ENCODE measurements at places on chromosomes 5 and 9. TPM values are rescaled to one million over a fixed set of nuclear protein-coding genes. Genes with fewer than 3 reads are reported as not detected.

DNA sequence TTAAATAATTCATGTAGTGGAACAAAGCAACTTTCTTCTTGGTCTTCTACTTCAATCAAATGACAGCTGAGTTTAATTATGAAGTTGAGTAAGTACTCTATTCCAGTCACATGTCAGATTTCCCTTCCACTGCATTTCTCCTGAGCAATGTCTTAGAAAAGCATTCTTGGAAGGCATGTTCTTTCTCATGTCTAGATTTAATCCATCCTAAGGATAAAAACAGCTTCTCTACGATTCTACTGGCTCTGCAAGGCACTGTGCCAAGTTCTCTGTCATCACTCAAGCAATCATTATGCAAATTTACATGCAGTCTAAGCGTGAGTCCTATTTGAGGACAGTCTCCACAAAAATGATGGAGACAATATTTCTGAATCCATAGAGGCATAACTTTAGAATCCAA, 142.4 kb downstream of the YIPF5 start:
- peaks cover 17% of the 10 kb centered on the region for H3K4me1 ChIP-seq
- no peak for DNase-seq
- H3K27ac ChIP-seq, result no peak overlapping the region
- H3K4me3 ChIP-seq, result no peak overlapping the region
- H3K36me3 ChIP-seq, result no peaks in the 10 kb centered on the region

DNA sequence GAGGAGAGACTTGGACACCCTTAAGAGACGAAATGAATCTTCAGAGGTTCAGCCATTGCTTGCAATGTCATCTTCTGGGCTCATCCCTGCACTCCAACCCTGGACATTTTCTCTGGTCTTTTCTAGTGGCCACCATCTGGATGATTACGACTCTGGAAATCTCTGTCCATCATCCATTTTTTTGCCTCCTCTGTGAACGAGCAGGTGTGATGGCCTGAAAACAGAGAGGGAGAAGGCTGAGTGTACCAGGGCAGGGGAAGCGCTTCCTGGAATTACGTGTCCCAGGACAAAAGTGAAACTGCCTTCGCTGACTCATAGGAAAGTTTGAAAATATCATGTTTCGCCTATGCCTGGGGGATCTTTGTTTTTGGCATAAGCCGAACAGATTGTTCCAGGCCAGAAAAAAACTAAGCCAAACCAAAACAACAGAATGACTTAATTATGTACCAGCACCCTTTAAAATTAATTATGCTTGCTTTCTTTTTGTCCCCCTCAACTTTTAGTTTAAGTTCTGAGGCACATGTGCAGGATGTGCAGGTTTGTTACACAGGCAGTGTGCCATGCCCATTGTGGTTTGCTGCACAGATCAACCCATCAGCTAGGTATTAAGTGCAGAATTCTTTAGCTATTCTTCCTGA, 31.9 kb downstream of the ANKRD33B start:
- peaks cover 3% of the 10 kb centered on the region for H3K27me3 ChIP-seq
- no peak for DNase-seq
- peak overlapping the region; percentile 83 for H3K27ac ChIP-seq
- H3K36me3 ChIP-seq, result no peaks in the 10 kb centered on the region
- H3K4me3 ChIP-seq, result no peak overlapping the region

Gene SVEP1
- 2.0 TPM for total RNA-seq

DNA sequence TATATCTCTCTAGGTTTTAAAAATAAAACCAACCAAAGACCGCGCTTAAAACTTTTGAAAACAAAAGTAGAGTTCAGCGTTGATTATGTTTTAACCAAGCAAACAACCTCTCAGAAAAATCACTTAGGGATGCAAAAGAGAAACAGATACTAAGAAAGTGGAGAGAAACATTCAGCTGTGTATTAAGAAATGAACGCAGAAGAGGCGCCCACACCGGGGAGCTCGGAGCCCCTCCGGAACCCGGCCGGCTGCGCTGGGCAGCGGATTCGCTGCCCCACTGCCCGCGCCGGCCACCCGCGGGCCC, 1.4 kb downstream of the PITX1 start:
- peaks cover 27% of the 10 kb centered on the region for H3K4me1 ChIP-seq
- H3K4me3 ChIP-seq, result peak overlapping the region; percentile 86
- peak overlapping the region; percentile 99 for H3K27ac ChIP-seq
- H3K27me3 ChIP-seq, result peaks cover 4% of the 10 kb centered on the region
- H3K36me3 ChIP-seq, result peaks cover 33% of the 10 kb centered on the region

Gene SPATA31C1
- not detected for total RNA-seq

- H3K4me3 ChIP-seq, result no peak overlapping the region
- DNase-seq, result no peak
- H3K4me1 ChIP-seq, result no peaks in the 10 kb centered on the region
- H3K27me3 ChIP-seq, result no peaks in the 10 kb centered on the region
Measured at GRCh38 chr9:34783951-34784487, 74.1 kb upstream of the CCL21 start.

Gene ANKRD31
- 1.1 TPM for total RNA-seq

GRCh38 chr9:81513059-81513458, 176.3 kb downstream of the TLE1 start:
- H3K36me3 ChIP-seq, result no peaks in the 10 kb centered on the region
- H3K27me3 ChIP-seq, result no peaks in the 10 kb centered on the region
- no peak overlapping the region for H3K4me3 ChIP-seq
- H3K27ac ChIP-seq, result no peak overlapping the region
- DNase-seq, result no peak

- DNase-seq, result no peak
- H3K36me3 ChIP-seq, result no peaks in the 10 kb centered on the region
- peaks cover 31% of the 10 kb centered on the region for H3K4me1 ChIP-seq
- no peak overlapping the region for H3K4me3 ChIP-seq
- no peak overlapping the region for H3K27ac ChIP-seq
Measured at GRCh38 chr9:94903961-94904421, 177.5 kb downstream of the AOPEP start.

Gene C9orf153
- total RNA-seq, result not detected

DNA sequence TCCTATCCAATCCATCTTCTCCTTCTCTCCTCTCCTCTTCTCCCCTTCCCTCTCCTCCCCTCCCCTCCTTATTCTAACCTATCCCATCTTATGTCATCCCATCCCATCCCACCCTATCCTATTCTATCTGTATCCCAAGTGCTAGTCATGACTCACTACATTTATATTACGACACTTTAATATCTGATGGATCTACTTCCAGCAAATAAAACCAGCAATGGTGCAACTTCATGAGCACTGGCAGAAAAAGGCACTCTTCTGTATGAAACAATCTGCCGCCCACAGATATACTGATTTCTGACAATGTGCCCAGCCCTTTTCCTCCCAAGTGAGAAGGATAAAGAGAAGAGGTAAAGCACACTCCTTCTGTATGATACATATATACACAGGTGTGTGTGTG, 86.6 kb upstream of the ANKH start:
- H3K4me1 ChIP-seq, result peaks cover 18% of the 10 kb centered on the region
- H3K36me3 ChIP-seq, result no peaks in the 10 kb centered on the region
- DNase-seq, result no peak
- no peaks in the 10 kb centered on the region for H3K27me3 ChIP-seq

DNA sequence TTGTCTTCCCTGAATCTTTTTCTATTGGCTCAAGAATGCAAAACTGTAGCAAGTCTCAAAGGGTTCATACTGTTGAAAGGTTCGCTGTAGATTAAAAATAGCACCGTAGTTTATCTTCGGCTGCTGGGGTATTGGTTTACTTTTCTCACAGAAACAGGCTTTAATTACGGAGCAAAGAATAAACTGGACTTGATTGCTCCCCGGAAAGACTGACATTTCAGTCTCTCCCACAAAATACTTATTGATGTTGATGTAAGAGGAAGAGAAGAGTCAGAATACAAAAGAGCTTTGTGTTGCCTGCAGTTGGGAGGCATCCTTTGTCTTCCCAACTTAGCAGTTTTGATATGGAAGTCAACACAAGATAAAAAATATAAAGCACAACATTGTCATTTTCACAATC, 183.9 kb upstream of the DMAC1 start:
- no peaks in the 10 kb centered on the region for H3K27me3 ChIP-seq
- H3K4me3 ChIP-seq, result no peak overlapping the region
- H3K36me3 ChIP-seq, result no peaks in the 10 kb centered on the region
- no peak overlapping the region for H3K27ac ChIP-seq

Gene SPATA31A6
- total RNA-seq, result not detected

GRCh38 chr5:147898875-147899401, 7.4 kb downstream of the C5orf46 start:
- H3K27ac ChIP-seq, result no peak overlapping the region
- no peak overlapping the region for H3K4me3 ChIP-seq
- H3K4me1 ChIP-seq, result no peaks in the 10 kb centered on the region

Gene PAEP
- total RNA-seq, result not detected

DNA sequence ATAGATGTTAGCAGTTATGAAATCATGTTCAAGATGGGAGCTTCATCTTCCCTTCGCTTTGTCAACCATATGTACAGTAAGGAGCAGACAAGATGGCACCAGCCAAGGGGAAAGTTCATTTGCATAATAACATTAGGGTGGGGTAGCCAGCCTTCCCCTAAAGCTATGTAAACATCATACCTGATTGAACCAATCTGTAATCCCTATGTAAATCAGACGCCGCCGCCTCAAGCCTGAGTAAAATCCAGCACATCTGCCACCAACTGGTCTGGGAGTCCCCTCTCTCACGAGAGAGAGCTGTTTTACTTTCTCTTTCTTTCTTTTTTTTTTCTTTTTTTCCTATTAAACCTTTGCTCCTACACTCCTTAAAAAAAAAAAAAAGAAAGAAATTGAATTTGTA, 30.8 kb upstream of the REEP2 start:
- no peaks in the 10 kb centered on the region for H3K27me3 ChIP-seq
- no peak overlapping the region for H3K4me3 ChIP-seq
- no peaks in the 10 kb centered on the region for H3K36me3 ChIP-seq
- no peaks in the 10 kb centered on the region for H3K4me1 ChIP-seq
- H3K27ac ChIP-seq, result no peak overlapping the region

DNA sequence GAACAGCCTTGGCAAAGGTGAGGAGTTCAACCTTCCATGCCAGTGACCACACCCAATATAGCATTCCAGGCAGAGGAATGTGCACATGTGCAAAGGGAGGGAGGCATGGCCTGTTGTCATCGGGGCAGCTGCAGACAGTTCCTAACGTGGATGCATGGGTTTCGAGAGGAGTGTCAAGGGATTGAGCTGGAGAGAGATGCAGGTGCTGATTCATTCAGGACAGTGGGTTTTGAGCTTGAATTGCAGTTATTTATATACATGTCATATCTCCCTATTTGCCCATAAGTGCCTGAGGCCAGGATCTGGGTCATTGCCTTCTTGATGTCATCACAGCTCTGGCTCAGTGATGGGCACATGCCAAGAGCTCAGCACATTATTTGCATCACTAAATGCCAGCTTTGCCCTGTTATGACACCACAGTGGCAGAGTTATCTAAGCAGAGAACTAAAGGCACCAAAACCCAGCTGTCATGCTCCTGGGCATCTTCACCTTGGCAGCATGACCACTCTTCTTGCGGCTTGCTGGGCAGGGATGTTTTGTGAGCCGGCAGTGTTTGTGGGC, 278.0 kb downstream of the NTRK2 start:
- peaks cover 30% of the 10 kb centered on the region for H3K4me1 ChIP-seq
- no peak for DNase-seq
- no peaks in the 10 kb centered on the region for H3K27me3 ChIP-seq
- H3K36me3 ChIP-seq, result no peaks in the 10 kb centered on the region
- H3K4me3 ChIP-seq, result no peak overlapping the region

DNA sequence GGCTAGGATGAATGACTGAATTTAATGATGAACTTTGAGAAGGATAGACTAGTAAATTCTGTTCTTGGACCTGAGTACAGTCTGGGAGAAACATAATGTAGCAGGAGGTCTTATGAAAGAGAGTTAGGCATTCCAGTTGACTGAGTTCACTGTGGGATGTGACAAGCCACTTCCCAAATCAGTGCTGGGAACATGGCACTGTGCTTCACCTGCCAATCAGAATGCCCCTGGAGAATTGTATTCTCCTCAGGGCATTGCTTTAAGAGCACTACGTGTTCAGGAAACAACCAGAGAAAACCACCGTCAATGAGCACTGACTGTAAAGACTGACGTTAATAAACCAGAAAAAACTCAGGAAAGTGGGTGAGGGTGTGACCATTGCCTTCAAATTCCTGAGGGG, 1.2 kb downstream of the CCDC107 start:
- peaks cover 12% of the 10 kb centered on the region for H3K4me1 ChIP-seq
- peaks cover 26% of the 10 kb centered on the region for H3K36me3 ChIP-seq
- no peaks in the 10 kb centered on the region for H3K27me3 ChIP-seq
- DNase-seq, result no peak
- no peak overlapping the region for H3K4me3 ChIP-seq
- H3K27ac ChIP-seq, result peak overlapping the region; percentile 91

Gene EQTN
- not detected for total RNA-seq

- no peaks in the 10 kb centered on the region for H3K36me3 ChIP-seq
- no peak for DNase-seq
- H3K27me3 ChIP-seq, result no peaks in the 10 kb centered on the region
- no peak overlapping the region for H3K4me3 ChIP-seq
- H3K27ac ChIP-seq, result no peak overlapping the region
Measured at GRCh38 chr5:115888027-115888426, 46.3 kb downstream of the AP3S1 start.

DNA sequence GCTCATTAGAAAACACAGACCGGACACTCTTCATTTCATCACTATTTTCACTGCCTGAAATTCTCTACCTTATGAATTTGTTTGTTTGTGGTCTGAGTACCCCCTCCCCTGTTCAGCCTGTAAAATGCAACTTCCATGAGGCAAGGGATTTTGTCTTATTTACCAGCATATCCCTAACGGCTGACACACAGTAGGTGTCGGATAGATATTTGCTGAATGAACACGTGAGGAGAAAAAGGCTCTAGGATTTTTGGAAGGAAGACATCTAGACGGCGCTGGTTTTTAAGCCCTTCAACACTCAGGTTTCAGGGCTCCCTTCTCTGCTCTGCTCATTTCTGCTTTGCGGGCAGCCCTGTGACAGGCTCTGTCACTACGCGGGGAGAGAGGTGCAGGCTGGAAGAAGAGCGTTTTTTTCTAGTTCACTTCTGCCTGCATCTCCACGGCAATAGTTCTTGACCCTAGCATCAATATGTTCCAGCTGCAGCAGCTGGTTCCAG, 41.0 kb downstream of the KCNMB1 start:
- H3K36me3 ChIP-seq, result no peaks in the 10 kb centered on the region
- DNase-seq, result no peak
- H3K27me3 ChIP-seq, result no peaks in the 10 kb centered on the region
- H3K4me1 ChIP-seq, result peaks cover 12% of the 10 kb centered on the region
- H3K27ac ChIP-seq, result no peak overlapping the region

- H3K27me3 ChIP-seq, result no peaks in the 10 kb centered on the region
- H3K27ac ChIP-seq, result no peak overlapping the region
Measured at GRCh38 chr9:71740199-71740598, 28.1 kb downstream of the CEMIP2 start.

GRCh38 chr5:3010953-3011763, 259.7 kb upstream of the IRX2 start:
- no peak overlapping the region for H3K4me3 ChIP-seq
- H3K4me1 ChIP-seq, result no peaks in the 10 kb centered on the region
- no peaks in the 10 kb centered on the region for H3K27me3 ChIP-seq

GRCh38 chr9:37963936-37964739, 60.2 kb upstream of the SLC25A51 start:
- no peak for DNase-seq
- H3K27ac ChIP-seq, result peak overlapping the region; percentile 86
- H3K4me1 ChIP-seq, result peaks cover 67% of the 10 kb centered on the region
- H3K4me3 ChIP-seq, result no peak overlapping the region
- H3K27me3 ChIP-seq, result no peaks in the 10 kb centered on the region
- no peaks in the 10 kb centered on the region for H3K36me3 ChIP-seq

GRCh38 chr9:23934291-23934906, 108.4 kb upstream of the ELAVL2 start:
- DNase-seq, result no peak
- no peak overlapping the region for H3K27ac ChIP-seq
- H3K4me1 ChIP-seq, result no peaks in the 10 kb centered on the region
- H3K27me3 ChIP-seq, result no peaks in the 10 kb centered on the region
- no peak overlapping the region for H3K4me3 ChIP-seq

All from esophagus squamous epithelium (tissue), 5 donors.